ENCODE measurements at places on chromosomes 4 and X.

GRCh38 chr4:158869001-158869400 lies 100.2 kb downstream of the FNIP2 start:
- DNase-seq, result no peak

- DNase-seq, result no peak
Measured at GRCh38 chr4:42747971-42748370, 91.1 kb upstream of the ATP8A1 start.

DNA sequence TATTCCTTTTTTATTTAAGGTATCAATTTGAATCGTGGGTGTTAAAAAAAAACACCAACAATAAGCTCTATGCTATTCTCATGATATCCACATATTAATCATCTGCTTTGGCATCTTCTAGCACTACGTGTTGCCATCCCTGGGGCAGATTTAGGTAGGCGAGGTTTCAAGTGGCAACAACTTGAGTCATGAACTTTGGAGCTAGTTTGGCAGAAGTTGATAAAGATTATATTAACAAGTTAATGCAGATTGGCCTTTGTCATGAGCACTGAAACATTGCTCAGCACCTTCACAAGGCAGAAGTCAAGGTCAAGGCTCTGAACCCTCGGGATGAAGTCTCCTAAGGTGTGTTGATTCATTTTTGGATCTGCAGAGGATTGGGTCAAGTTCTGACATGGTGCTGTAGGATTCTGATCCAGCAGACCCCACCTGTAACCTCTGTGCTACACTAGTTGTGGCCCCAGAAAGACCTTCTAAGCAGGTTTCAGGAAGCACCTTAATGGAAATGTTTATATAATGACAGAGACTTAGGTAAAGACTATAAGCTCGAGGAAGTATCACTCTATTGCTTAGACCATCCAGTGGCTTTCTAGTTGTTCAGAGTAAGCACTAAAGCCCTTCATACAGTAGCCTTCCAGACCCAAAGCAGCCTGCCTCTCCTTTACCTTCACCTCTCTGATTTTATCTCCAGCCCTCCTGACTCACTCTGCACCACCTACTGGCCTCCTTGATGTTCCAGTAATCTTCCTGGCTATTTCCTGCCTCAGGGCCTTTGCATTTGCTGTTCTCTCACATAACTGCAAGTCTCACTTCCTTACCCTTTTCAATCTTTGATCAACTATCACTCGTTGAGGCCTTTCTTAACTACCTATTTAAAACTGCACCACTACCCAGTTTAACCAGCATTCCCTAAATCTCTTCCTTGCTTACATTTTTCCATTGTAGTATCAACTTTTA lies 117.0 kb upstream of the SLC4A4 start:
- DNase-seq, result no peak

DNA sequence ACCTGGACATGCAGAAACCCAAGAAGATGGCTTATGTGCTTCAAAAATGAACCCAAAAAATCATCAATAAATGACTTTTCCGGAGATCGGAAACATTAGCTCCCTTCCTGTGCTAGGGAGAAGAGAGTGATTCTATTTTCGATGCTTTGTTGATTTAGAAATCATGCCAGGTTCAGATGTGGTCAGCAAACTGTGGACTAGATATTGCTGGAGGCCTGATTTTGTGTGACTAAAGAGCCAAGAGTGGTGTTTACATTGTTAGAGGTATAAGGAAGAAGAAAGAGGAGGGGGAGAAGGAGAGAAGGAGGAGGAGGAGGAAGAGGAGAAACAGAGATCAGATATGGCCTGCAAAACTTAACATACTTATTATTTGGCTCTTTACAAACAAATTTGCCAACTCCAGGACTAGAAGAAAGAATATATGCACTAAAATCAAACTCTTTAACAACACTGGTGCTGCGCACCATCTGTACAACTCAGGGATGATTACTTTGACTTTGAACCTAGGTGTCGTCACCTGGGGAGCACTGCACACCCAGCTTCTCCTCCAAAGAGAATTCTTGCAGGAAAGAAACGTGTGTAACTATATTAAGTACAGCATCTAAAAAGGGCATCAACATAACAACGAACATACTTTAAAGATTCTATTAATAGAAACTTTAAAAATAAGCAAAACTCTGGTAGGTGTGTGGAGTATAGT lies 664.9 kb upstream of the LCORL start:
- no peak for DNase-seq

GRCh38 chr4:2934077-2934812 lies 29.0 kb downstream of the NOP14 start:
- DNase-seq, result no peak

- DNase-seq, result no peak
Measured at GRCh38 chr4:87865288-87865687, 32.5 kb downstream of the MEPE start.

DNA sequence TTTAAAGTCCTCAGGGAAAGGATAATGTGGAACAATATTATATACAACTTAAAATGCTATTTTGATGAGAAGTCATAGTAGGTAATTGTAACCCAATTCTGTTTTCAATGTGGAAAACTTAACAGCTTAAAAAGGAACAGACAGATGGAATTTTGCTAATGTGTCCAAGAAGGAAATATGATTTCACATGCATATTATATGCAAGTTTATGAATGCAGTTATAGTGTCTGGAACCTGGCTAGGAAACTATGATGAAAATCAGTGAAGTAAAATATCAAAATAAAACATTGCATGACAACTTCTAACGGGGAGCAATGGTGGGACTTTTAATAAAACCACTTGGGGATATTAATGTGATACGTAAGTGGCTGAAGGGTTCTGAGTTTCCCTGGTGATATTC lies 152.6 kb upstream of the HAND2 start:
- no peak for DNase-seq

DNA sequence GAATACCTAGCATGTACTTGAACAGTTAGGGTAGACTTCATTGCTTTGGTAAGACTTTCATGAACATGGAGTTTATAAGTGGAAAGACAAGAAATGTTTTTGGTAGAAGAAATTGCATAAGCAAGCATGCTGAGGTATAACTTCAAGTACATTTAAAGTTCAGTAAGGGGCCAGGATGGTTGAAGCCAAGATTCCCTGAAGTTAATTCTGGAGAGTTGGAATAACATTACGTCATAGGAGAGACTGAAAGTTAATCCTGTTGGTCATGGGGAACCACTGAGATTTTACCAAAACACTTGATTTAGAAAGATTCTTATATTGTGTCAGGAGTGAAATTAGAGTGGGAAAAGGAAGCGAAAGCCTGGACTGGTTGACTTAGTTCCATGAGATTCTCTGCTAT lies 767.5 kb upstream of the MAGEB2 start:
- no peak for DNase-seq

- DNase-seq, result peak; percentile 69
Measured at GRCh38 chr4:52659001-52659721, at the start of gene USP46. Gene USP46, minus strand, starts transcription at chr4:52659301. Its CDS starts 151 bp downstream, at chr4:52659150.

GRCh38 chr4:78528327-78528726 lies 23.2 kb upstream of the ANXA3 start:
- no peak for DNase-seq

GRCh38 chrX:124594017-124594651 lies 247.8 kb downstream of the SH2D1A start:
- DNase-seq, result no peak

DNA sequence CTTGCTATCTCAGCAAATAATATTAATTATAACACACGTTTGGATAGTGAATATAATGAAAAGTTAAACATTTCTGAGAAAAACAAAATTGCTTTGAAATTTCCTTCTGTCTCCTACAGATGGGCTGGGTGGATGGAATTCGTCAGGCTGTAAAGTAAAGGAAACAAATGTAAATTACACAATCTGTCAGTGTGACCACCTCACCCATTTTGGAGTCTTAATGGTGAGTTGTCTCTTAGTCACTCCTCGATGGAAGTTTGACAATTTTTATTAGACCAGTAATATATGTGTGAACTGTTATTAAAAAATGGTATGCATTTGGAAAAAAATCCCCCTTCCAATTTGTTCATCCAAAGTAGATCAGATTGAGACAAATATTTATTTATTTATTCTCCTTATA lies 92.5 kb upstream of the BRS3 start:
- DNase-seq, result no peak

DNA sequence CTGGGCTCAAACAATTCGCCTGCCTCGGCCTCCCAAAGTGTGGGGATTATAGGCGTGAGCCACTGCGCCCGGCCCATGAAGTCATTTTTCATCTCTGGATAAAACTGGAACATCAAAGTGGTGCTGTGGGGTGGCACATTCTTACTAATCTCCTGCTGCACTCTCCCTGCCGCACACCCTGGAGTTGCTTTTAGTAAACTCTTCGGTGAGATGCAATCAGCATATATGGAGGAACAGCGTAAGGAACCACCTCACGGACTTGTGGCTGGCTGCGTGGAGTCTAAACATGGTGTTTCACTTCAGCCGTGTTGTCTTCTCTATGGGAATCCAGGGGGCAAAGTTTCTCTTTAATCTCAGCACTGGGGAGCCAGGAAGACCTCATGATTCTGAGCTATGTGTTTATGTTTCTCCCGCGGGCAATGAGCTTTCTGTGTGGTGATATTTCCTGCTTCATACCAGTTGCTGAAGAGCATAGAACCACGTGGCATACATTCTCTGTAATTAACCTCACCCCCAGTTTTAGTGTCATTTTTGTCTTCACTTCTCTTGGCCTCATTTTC lies 2.1 kb upstream of the RHOH start:
- no peak for DNase-seq

- no peak for DNase-seq
Measured at GRCh38 chr4:54058171-54058570, 6.2 kb downstream of the CHIC2 start.

- no peak for DNase-seq
Measured at GRCh38 chr4:1600211-1600780, 83.8 kb downstream of the FAM53A start.

DNA sequence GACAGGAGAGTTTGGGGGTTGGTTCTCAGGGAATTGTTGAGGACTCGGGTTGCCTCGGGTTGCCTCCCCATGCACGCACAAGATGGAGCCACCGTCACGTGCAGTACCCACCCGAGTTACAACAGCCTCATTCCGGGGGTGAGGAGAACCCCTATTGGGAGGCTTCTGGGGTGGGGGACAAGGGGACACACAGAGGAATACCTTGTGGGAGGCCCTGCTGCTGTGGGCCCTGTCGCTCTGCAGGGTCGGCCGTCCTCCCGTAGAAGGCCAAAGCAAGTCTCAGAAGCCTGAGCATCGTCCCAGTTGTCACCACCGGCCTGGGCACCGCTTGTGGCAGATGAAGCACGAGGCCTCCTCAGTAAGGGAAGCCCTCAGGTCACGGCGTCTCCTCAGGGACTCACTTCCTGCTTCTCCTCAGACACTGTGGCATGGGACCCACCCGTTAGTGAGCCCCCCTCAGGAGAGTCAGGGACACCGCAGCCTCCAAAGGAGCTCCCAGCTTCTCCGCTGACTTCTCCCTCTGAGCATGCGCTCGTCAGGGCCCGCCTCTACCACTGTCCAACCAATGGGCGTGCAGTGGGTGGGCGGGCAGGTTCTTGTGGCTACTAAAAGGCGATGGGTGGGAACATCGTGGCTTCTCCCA lies at the start of gene CT55:
CT55 (minus strand) TSS at position 522 of the 643 bp plus-strand sequence; CDS start at position 295, 227 bp downstream.
- no peak for DNase-seq

- no peak for DNase-seq
Measured at GRCh38 chrX:54818221-54818620, 10.7 kb downstream of the MAGED2 start.

DNA sequence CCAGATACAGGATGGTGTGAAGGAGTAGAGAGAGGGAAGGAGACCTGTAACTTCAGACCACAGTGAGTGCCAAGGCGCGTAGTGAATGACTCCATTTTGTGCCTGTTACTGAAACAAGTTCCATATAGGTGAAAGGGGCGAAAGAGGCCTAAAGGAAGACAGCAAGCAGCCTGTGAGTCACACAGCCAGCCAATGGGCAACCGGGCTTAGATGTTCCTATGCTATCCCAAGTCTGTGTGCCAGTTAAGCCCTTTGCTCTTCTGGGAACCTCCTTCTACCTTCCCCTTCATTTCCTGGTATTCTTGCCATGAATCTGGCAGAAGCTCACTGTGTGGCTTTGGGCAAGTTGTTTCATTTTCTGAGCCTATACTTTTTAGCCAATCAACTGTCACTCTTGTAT lies 161.8 kb upstream of the LDB2 start:
- DNase-seq, result no peak

- DNase-seq, result no peak
Measured at GRCh38 chrX:9961750-9962149, 5.4 kb upstream of the CLDN34 start.

DNA sequence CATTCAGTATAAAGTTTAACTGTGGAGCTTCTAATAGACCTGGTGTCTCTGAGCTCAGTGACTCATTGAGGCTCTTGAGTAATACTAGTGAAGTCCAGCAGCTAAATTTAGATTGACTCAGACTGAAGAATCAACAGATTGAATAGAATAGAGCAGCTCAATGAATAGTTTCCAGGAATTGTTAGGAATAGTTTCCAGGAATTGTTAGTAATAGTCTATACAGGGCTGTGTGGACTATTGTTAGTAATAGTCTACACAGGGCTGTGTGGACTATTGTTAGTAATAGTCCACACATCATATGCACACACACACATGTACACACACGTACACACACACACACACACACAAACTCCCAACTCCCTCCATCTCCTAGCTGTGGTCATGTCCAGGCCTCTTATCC lies 3.0 kb downstream of the GIMD1 start:
- no peak for DNase-seq

DNA sequence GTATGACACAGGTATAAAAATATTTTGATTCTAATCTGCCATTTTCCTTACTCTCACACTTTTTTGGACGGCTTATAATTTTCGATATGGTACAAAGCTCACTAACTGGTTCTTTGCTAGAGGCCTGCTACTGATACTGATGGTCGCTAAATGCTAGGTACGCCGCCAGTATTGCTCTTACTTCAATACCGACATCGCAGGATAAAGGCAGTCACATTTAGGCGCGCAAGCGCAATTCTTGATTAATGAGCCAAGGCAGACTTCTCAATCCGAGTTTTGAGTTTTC lies 557 bp upstream of the USP38 start:
- peak; percentile 86 for DNase-seq

DNA sequence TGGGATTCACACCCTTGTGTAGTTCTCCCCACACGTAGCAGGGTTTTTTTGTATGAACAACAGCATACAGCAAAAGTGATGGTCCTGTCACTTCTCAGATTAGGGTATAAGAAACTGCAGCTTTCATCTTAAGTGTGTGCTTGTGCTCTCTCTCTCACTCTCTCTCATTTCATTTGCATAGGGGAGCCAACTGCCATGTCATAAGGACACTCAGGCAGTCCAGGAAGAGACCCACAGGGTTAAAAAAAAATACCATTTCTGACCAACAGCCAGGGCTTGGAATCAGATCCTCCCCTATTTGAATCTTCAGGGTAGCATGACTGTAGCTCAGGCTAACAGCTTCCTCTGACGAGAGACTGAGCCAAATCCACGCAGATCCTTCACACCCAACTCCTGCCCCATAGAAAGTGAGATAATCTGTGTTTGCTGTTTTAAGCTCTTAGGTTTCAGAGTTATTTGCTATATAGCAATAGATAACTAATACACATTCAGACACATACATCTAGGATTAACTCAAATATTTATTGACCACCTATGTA lies 331.2 kb downstream of the PAPSS1 start:
- DNase-seq, result no peak

GRCh38 chr4:187541666-187542065 lies 453.9 kb upstream of the ZFP42 start:
- DNase-seq, result no peak

GRCh38 chr4:6887591-6888371 lies 21.8 kb upstream of the TBC1D14 start:
- no peak for DNase-seq
